ENCODE measurements at places on chromosomes 6 and 20.
A peak's percentile ranks its signal among the peaks of the same experiment; 100 is the strongest.

- DNase-seq, result peak; percentile 83
Measured at GRCh38 chr6:108559097-108559883, 1.4 kb upstream of the FOXO3 start.

DNA sequence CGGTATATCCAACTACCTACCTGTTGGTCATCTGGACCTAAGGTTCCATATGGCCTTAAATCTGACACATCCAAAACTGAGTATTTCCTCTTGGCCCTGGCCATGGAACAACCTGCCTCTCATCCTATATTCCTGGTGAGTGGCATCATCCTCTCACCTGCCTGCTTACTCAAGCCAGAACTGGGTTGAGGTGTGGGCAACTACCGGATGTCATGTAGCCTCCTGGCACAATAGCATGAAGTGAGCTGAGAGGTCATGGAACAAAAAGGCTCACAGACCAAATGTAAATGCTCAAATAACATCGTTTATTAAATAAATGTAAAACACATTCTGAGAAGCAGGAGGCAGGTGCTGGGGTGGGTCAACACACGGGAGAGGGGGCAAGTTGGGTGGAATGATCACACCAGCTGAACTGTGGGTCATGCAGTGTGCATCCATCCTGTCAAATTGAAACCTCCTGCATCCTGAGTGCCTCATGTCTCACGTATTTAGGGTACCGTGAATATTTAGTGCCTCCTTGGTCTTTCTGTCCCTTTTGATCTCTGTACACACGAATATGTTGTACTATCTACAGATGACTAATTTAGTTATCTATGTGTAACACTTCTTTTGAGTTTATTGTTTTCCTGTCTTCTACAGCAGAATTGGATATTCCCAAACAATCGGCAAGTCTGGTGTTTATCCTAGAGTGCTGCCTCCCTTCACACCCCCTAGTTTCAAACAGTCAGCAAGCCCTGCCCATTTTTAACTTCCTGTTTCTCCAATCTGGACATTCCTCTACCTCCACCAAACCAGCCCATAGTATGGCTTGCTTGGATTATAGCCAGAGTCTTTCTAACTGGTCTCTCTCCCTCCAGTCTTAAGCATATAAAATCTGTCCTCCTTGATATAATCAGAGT is 7.9 kb upstream of the POU5F1 start:
- DNase-seq, result peak; percentile 57

DNA sequence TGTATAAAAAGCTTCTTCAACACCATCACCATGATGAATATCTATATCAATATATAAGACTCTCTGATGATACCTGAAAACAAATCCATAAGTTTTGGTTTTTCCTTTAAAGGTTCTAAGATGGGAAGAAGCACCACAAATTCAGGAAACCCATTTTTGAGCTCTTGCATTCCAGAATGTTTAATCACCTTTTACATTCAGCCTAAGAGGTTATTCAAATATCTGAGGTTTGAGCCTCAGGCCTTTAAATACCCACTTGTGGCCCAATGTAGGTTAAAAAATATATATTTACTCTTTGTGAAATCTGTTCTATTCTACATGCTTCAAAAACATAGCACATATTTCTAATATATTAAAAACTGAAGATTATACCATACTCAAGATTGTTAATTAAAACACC is 17.6 kb downstream of the HDAC2 start:
- no peak for DNase-seq

- no peak for DNase-seq
Measured at GRCh38 chr20:46214824-46215488, 93.3 kb downstream of the CDH22 start.

DNA sequence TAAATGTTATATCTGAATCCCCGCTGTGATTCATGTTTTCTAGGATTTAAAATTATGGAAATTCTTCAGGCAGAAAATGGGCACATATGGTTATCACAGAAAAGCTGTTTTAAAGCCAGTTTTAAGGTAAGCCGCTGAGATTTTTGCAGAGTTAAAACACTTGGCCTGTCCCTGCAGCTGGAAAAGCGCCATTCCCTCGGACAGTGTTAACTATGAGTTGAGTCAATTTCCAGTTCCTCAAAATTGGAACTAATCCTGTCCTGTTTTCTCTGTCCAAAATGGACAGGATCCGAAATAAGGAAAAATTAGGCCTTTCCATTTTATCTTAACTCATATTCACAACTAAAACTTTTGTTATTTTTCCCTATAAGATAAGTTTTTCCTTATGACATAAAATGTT is 225.2 kb downstream of the SAMD5 start:
- no peak for DNase-seq

DNA sequence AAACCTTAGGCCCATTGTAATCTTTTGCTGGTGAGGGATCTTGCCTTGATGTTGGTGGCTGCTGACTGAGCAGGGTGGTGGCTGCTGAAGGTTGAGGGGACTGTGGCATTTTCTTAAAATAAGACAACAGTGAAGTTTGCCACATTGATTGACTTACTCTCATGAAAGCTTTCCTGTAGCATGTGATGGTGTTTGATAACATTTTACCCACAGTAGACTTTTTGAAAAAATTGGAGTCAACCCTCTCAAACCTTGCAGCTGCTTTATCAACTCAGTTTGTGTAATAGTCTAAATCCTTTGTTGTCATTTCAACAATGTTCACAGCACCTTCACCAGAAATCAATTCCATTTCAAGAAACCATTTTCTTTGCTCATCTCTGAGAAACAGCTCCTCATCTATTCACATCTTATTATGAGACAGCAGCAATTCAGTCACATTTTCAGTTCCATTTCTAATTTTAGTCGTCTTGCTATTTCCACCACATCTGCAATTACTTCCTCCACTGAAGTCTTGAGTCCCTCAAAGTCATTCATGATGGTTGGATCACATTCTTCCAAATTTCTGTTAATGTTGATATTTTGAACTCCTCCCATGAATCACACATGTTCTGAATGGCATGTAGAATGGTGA is 37.2 kb downstream of the CST9L start:
- DNase-seq, result no peak

- DNase-seq, result no peak
Measured at GRCh38 chr6:20312606-20313005, 89.1 kb upstream of the E2F3 start.

- DNase-seq, result peak; percentile 37
Measured at GRCh38 chr6:43093436-43094289, 17.5 kb downstream of the PTK7 start.

DNA sequence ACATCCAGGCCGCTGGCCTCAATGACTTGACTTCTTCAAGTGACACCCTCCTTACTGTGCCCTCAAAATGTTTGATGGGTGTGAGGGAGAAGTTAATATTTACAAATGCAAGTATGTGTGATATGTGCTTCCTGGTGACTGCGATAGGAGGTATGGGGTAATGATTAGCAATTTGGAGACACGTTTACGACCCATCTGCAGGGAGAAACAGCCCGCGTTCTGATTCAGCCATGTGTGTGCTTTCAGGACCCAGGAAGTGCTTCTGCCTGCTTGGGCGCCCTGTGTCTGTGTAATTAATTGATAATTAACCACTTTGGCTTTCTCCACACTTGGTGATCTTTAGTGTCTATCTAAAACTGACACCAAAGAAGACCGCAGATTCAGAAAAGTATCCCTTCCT is 25.0 kb downstream of the SIRPA start:
- peak; percentile 62 for DNase-seq

DNA sequence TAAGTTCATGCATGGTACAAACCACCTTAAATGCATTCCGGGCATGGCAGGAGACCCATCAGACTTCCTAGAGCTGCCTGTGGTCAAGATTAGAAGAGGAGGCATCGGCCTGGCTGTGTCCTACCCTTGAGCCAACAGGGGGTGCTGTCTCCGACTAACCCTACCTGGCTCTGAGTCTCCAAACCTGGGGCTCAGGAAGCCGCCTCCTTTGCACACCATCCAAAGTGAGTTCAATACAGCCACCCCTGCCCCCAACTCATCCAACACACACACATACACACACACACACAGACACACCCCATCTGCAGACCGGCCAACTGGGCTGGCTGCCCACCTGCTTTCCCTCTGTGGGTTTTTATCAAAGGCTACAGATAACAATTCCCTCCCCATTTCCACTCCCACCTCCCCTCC is 77.0 kb downstream of the JPH2 start:
- no peak for DNase-seq

- no peak for DNase-seq
Measured at GRCh38 chr6:491233-491632, 99.7 kb downstream of the IRF4 start.

DNA sequence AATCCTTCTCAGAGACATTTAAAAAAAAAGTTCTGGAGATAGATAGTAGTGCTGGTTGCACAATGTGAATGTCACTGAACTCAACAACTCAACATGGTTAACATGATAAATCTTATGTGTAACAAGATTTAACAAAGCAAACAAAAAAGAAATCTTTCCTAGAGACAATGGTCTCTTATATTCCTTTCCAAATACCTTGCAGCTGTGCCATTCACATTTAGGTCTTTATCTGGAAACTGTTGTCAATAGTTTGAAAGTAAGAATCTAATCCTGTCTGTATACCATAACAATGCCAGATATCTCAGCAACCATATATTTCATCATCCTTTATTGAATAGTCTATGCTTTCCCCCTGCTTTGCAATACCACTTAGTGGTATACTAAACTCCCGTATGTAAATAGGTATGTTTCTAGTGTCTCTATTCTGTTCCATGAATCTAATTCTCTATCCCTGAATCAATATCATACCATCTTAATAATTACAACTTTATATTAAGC is 2.1 kb downstream of the SERAC1 start:
- no peak for DNase-seq

DNA sequence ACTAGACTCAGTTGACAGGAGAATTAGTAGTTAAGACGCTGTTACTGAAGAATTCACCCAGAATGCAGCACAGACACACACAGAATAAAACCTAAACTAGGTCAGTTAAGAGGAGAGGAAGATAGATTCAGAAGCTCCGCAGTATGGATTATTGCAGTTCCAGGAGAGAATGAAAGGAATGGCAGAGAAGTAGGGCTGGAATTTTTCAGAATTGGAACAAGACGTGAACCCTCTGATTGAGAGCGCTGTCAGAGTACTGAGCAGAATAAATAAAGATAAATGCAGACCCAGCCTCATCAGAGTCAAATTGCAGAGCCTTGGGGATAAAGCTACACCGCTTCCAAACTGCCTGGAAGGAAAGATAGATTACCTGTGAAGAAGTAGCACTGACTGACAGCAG is 344.6 kb downstream of the FARS2 start:
- no peak for DNase-seq

- DNase-seq, result no peak
Measured at GRCh38 chr6:136037876-136038460, 186.5 kb downstream of the PDE7B start.
